ENCODE measurements at places on chromosomes 1 and 21.

GRCh38 chr1:84724128-84724860 is 34.0 kb upstream of the SSX2IP start:
- DNase-seq: no peak

- DNase-seq: no peak
Observed at GRCh38 chr1:172360511-172360910, 60.0 kb upstream of the C1orf105 start.

DNA sequence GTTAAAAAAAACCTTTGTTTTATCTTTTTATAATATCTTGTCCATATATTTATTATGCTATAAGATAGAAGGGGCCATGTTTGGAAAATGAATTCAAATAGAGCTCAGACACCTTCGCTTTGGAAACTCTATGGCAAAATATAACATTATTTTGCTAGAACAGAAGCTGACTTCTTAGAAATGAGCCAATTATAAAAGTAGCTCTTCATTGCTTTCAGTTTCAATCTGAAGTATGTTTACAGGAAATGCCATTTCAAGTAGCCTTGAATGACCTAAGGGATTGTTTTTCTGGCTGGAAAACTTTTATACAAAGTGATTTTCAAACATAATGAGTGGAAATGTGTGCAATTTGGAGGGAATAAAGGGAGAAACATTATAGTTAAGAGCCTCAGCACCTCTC is 37.8 kb upstream of the GBP5 start:
- DNase-seq: peak; percentile 12

GRCh38 chr1:29471487-29472313 is 235.4 kb downstream of the PTPRU start:
- no peak for DNase-seq

DNA sequence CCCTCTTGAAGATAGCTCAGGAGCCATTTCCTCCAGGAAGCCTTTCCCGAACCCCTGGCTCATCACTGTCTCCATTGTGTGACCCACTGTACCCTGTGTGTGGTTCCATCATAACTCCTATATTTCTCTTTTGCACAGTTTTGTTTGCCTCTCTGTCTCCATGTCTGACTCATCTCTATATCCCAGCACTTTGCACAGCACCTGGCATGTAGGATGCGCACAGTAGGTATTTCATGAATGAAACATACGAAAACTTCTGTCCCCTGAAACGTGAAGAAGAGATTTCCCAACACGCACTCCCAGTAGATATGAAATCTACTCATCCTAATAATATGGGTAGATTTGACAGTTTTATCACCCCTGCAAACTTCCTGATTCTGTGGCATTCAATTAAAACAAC is 275.2 kb downstream of the NFIA start:
- DNase-seq: no peak

DNA sequence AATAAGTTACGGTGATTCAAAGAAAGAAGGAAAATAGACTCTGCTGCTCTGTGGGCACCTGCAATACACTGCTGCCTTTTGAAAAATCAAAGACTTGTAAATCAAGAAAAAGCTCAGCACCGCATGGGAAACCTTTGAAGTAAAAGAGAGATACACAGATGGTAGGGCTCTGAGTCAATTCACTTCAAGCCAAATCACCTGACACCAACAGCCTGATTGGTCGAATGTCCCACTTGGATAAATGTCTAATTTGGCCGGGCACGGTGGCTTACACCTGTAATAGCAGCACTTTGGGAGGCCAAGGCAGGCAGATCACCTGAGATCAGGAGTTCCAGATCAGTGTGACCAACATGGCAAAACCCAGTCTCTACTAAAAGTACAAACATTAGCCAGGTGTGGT is 19.2 kb upstream of the RCAN3 start:
- DNase-seq: no peak

DNA sequence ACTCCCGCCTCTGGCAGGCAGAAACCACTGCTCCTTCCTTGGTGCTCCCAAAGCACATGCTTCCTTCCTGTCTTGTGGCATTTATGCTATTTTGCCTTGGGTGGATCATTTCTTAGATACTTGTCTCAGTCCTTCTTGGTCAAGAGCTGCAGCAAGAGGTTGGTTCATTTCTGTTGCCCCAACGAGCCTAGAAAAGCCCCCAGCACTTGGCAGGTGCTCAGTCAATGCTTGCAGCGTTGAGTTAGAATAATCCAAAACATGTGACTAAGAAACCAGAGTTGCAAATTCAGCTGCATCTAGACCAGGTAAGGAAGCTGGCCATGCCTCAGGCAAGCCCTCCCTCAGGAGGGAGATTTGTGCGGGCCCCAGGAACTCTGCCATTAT is 42.4 kb upstream of the TENT5C start:
- DNase-seq: no peak

DNA sequence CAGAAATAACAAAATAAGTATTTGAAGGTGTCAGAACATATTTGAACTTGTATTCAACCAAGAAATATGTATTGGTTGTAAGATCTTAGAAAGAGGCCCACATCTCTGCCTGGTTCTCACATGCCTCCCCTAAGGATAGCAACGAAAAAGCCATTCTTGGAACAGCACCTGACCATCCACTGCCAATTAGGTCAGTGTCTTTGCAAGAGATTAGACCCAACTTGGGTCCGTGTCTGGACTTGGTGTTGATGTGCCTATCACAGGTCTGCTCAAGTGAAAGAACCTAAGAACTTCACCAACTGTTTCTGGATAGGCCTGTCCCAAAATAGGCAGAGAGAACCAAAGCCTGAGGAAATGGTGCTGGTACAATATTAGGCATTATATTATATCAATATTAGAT is 46.0 kb upstream of the COG2 start:
- DNase-seq: no peak

DNA sequence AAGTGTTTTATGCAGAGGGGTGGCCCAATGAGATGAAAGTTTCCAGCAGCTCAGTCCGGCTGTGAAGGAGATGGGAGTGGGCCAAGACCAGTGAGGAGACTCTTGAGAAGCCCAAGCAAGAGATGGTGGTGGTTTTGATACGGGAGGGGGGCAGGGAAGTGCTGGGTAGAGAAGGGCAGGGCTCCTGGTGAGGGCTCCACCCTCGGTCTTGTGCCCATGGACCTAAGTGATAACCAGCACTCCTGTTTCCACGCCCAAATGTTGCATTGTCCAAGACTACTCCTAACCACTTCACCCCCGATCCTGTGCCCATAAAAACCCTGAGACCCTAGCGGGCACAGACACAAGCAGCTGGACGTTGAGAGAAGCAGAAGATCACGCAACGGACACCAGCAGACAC is 140.9 kb downstream of the MIS18A start:
- no peak for DNase-seq

DNA sequence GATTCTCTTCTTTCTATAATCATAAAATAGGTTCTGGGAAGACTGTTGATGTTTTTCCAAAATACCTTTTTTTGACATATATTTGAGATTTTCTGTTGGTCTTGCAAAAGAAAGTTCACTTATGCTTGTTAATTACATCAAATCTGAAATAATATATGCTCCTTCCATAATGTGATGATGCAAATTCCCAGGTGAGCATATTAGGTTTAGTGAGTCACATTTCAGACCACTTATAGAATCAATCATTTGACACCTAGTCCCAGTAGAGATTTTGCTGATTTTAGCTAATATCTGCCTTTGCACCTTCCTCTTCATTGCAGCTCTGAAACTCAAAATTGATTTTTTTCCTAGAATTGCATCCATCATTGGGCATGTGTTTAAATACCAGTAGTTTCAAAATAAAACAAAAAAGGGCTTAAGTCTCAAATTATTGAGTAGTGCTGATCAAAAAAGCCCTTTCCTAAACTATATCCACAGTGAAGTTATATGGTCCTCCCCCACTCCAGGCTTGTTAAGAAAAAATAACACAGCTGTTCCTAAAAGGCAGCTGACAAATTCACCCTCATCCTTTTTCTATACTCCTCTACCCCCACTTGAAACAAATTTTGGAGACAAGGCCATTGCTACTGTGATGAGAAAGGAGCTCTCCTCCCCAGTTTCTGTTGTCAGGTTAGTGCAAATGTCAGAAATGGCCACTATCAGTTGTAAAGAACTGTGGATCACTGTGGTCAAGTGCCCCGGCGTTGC is 37.1 kb upstream of the KCNQ4 start:
- DNase-seq: no peak

DNA sequence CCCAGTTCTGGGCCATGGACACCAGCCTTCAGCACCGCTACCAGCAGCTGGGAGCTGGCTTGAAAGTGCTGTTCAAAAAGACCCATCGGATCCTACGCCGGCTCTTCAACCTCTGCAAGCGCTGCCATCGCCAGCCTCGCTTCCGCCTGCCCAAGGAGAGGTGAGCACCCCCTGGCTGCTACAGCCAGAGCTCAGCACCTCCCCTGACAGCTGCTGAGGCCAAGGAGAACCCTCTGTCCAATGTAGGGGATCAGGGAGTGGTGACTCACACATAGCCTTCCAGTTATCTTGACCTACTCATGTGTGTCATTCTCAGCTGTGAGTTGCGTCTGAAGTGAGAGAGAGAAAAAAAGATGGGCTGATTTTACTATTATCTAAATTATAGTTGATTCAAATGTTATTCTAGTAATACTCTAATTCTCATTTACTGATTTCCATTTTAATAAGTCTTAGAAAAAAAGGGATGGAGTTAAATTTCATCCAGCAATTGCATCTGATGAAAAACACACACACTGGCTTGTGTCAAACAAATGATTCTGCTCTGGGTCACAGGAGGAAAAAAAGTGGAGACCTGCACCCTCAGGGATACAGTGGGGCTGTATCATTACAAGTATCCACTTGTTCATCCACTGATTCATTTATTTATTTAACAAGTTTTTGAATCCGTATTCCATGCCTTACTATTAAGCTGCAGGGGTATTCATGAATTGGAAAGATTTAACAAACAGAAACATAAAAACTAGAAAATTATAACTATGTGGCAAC is 108.0 kb downstream of the BRINP2 start:
- DNase-seq: no peak

- no peak for DNase-seq
Observed at GRCh38 chr1:22506130-22506692, 54.6 kb downstream of the ZBTB40 start.

DNA sequence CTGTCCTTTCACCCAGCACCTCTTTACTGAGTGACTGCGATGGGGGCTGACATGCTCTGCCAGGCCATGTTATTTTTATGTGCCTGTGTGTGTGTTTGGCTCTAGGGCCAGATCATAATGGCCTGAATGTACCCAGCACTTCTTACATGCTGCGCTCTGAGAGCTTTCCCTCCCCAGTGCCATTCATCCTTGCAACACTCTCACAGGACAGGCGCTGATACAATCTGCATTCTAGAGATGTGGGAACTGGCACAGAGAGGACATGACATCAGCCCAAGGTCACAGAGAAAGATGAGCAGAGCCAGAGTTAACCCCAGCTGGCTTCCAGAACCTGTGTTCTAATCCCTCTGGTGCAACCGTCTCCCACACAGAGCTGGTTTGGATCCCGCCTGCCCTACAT is 54.5 kb downstream of the ARHGEF10L start:
- no peak for DNase-seq

- no peak for DNase-seq
Observed at GRCh38 chr1:175848329-175848728, 104.9 kb upstream of the TNR start.

DNA sequence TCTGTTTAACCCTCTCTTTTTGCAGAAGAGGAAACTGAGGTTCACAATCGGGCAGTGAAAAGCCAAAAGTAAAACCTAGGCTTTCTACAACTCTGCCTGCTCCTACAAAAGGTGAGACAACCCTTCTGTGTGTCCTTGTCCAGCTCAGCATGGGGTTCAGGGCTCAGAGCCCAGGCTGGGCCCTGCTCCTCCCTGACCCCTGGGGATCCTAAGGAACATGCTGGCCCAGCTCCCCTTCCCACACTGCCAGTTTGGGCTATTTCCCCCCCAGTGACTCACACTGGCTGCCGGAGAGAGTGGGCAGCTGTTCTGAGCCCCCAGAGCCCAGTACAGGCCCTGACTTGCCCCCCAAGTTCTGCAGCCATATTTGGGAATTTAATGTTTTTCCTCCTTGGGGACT is 8.9 kb downstream of the FAM229A start:
- no peak for DNase-seq

- no peak for DNase-seq
Observed at GRCh38 chr1:214568328-214568727, 16.9 kb upstream of the PTPN14 start.

GRCh38 chr1:21662426-21663247 is 6.5 kb downstream of the RAP1GAP start:
- DNase-seq: no peak

- DNase-seq: peak; percentile 55
Observed at GRCh38 chr1:70503358-70503757, 92.3 kb downstream of the CTH start.

DNA sequence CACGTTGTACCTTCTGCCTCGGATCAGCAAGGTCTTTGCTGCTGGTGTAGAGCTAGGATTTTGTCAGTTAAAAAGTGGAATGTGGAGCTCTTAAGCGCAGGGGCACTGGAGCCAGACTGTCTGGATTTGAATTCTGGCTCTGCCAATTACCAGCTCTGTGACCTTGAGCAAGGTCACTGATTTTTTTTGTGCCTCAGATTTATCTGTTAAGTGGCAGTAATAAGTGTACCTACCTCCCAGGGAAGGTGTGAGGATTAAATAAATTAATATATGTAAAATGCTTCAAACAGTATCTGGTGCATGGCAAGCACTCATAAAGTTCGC is 40.3 kb downstream of the UBE2U start:
- DNase-seq: no peak

GRCh38 chr1:223345720-223346119 is 18.3 kb downstream of the SUSD4 start:
- DNase-seq: no peak

DNA sequence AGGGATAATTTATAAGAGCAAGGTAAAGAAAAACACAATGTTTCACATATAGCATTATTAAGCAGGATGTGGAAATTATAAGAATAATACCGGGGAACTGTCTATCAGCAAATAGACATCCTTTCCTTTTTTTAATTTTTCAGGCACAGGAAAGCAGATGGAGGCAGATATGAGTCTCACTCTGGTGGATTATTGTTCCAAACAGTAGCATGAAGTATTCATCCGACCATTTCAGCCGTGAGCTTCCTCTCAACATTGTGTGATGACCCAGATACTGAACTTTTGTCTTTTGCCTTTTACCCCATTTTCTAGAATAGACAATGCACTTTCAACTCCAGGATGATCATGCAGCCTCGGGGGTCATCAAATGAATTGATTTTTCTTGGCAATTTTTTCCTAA is 599.8 kb downstream of the ADGRL2 start:
- no peak for DNase-seq

- no peak for DNase-seq
Observed at GRCh38 chr1:101595881-101596374, 359.1 kb downstream of the S1PR1 start.

DNA sequence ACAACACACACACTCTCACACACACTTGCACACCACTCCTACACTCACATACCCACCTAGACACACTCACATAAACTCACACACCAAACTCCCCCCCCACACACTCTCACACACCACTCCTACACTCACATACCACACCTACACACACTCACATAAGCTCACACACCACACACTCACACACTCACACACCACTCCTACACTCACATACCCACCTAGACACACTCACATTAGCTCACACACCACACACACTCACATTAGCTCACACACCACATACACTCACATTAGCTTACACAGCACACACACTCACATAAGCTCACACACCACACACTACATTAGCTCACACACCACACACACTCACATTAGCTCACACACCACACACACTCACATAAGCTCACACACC is 33.1 kb downstream of the OPTC start:
- DNase-seq: no peak

GRCh38 chr1:24364605-24364974 is 45.4 kb downstream of the GRHL3 start:
- DNase-seq: no peak

- DNase-seq: no peak
Observed at GRCh38 chr1:45989249-45989648, 143.2 kb downstream of the PIK3R3 start.
